ENCODE measurements at places on chromosomes 2 and 18. TPM values are rescaled to one million over a fixed set of nuclear protein-coding genes. Genes with fewer than 3 reads are reported as not detected.

RMDN2 gene
- 2.1 TPM for total RNA-seq

GRCh38 chr18:10751653-10752052 is 225.8 kb downstream of the NAPG start:
- no peak for DNase-seq
- H3K4me1 ChIP-seq, result no peaks in the 10 kb centered on the region
- no peak overlapping the region for H3K27ac ChIP-seq
- no peaks in the 10 kb centered on the region for H3K36me3 ChIP-seq
- H3K27me3 ChIP-seq, result no peaks in the 10 kb centered on the region

DNA sequence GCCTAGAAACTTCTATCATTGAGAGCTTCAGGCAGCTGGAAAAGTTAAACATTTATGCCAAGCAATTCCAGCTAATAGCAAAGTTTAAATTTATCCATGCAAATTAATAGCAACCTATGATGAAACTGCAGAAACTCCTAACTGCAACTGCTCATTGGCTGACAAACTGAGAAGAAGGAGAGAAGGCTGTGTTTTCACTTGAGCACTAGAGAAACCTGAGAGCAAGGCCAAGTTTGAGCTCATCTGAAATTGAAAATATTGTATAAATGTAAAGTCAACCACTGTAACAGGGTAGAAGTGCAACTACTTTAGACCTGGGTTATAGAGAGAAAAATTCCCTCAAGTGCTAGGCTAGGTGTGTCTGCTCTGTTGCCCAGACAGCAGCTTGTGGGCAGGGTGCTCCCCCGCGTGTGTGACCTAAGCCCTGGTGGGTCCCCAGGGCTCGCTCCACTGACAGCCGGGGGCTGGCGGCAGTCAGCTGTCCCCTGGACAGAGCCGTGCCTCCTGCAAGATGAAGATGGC is 50.2 kb downstream of the CABYR start:
- no peak for DNase-seq
- no peak overlapping the region for H3K4me3 ChIP-seq
- H3K36me3 ChIP-seq, result no peaks in the 10 kb centered on the region
- no peaks in the 10 kb centered on the region for H3K4me1 ChIP-seq
- peaks cover 4% of the 10 kb centered on the region for H3K27me3 ChIP-seq
- H3K27ac ChIP-seq, result no peak overlapping the region

- peaks cover 4% of the 10 kb centered on the region for H3K27me3 ChIP-seq
- H3K36me3 ChIP-seq, result no peaks in the 10 kb centered on the region
- DNase-seq, result no peak
- H3K27ac ChIP-seq, result no peak overlapping the region
Measured at GRCh38 chr2:210269148-210269547, 43.9 kb upstream of the ACADL start.

GRCh38 chr2:32453242-32454062 is 96.6 kb downstream of the BIRC6 start:
- H3K27me3 ChIP-seq, result no peaks in the 10 kb centered on the region
- no peak overlapping the region for H3K4me3 ChIP-seq
- no peak overlapping the region for H3K27ac ChIP-seq
- H3K4me1 ChIP-seq, result no peaks in the 10 kb centered on the region

Measured in activated CD4-positive, alpha-beta memory T cell treated with anti-CD3 and anti-CD28 coated beads for 36 hours (primary cell).